ENCODE measurements at places on chromosomes 5 and 9.

- DNase-seq, result no peak
These were observed 528.6 kb upstream of the CLINT1 start for GRCh38 chr5:158387499-158387898.

GRCh38 chr5:11803436-11803835 lies 100.8 kb downstream of the CTNND2 start:
- DNase-seq, result no peak

GRCh38 chr9:74556685-74557084 lies 59.5 kb downstream of the RORB start:
- no peak for DNase-seq

GRCh38 chr5:115842089-115842935 lies 577 bp downstream of the AP3S1 start:
- DNase-seq, result peak; percentile 20

GRCh38 chr5:58543723-58544122 lies 39.2 kb upstream of the RAB3C start:
- DNase-seq, result no peak

- DNase-seq, result no peak
These were observed 19.9 kb upstream of the LPAR1 start for GRCh38 chr9:111058166-111058565.

DNA sequence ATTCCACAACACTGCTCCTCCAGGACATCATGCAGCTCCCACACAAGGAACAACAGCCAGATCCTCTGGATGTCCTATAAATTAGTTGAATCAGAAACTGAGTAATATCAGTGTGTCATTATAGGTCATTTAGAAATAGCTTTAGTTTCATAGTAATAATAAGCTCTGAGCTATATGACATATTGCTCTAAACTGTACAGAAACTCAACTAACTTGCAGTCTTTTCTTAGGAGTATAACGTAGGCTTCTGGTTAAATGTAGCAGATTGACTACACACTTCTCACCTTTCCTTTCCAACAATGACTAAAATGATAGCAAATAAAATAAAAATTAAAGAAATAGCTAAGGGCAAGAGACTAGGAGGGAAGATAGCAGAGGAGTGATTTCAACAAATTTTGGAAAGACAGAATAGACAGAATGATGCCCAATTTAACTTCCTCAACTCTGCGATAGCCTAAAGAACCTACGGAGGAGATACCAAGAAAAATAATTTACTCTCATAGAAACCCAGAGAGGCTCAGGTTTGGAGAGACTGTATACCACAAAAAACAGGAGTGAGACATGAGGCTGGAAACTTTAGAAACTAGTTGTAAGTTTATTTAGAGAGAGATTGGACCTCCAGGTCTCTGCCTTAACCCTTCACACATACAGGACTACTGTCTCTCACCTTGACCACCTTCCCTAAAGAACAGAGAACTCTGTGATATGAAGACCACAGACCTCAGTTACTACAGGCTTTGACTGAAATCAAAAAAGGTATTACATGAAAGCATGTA lies 193.7 kb downstream of the TSSK1B start:
- no peak for DNase-seq

DNA sequence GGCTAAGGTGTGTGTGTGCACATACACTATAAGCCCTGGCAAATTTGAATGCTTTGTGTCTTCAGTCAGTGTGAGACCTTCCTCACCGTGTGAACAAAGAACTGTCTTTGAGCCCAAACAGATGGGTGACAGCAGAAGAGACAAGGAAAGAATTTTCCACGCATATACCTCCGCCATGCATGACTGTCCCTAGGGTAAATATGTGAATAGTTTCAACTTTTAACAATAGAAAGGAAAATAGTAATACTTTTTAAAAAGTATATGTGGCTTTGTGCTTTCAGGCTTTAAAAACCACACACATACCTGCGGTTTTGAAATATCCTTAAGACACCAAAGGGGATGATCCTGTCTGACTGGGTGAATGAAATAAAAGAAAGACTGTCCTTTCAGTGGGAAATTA lies 438.6 kb upstream of the MPDZ start:
- DNase-seq, result peak; percentile 74

DNA sequence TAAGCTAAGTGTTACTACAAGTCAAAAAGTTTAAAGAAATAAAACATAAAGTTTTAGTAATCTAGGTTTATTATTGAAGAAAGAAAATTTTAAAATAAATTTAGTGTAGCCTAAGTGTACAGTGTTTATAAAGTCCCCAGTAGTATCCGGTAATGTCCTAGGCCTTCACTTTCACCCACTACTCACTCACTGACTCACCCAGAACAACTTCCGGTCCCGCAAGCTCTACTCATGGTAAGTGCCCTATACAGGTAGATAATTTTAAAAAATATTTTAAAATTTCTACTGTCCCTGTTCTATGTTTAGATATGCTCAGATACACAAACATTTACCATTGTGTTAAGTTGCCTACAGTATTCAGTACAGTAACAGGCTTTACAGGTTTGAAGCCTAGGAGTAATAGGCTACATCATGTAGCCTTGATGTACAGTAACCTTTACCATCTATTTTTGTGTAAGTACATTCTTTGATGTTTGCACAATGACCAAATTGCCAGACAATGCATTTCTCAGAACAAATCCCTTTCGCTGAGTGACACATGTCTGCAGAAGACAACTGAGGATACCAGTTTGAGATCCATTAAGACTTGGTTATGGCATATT lies 253.6 kb downstream of the TRIM32 start:
- no peak for DNase-seq

GRCh38 chr9:95415158-95415557 lies 97.6 kb upstream of the FANCC start:
- no peak for DNase-seq

DNA sequence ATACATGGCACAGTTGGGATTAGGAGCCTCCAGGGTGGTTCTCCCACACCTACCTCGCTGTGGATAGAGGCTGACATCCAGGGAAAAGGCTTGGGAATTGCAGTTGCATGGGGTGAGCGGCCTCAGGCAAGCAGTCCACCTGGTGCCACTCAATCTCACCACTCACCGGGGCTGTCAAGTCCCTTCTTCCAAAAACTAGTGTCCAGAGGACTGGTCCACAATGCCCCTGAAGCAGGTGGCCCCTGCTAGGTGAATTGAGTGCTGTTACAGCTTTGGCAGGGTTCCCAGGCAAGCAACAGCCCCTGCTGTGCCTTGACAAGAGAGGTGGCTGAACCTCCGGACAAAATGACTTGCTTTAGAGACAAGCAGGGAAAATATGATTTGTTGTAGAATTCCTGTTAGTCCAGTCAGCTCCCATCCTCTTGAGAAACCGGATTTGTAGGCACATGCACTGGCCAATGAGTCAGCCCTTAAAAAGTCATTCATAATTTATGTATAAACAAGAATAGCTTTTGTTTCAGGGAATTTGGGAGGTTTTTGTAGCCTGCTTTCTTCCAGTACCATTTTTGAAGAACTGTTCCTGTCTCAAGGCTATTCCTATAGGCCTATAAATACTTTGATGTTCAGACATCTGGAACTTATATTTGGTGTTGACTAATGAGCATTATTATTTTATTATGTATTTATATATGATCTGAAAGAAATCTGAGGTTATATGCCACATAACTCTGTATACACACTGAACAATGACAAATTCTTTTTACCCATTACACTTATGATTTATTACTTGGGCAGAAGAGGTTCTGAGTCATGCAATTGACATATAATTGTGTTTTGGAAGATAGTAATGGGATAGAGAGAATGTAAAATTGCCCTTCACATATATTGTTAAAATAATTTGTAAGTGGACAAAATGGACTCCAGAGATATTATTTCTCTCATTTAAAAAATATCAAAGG lies 411.1 kb downstream of the ACTL7B start:
- peak; percentile 86 for DNase-seq

DNA sequence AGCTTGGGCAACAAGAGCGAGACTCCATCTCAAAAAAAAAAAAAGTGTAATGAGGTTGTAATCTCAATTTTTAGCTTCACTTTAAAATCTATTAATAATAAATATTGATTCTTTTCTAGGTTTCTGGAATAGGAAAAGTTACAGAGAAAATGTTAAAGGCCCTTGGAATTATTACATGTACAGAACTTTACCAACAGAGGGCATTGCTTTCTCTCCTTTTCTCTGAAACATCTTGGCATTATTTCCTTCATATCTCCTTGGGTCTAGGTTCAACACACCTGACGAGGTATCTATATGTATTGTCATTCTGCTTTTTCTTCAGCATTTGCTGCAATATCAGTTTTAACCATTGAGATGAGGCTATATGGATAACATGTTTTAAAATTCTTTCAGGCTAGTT lies 26.6 kb upstream of the ANKDD1B start:
- no peak for DNase-seq

- DNase-seq, result peak; percentile 79
These were observed 44.6 kb upstream of the LPCAT1 start for GRCh38 chr5:1568201-1568979.

Data from astrocyte of the spinal cord (primary cell).